ENCODE measurements at places on chromosomes 7 and 10.

- DNase-seq: no peak
Observed at GRCh38 chr10:3054183-3054850, 13.0 kb upstream of the PFKP start.

- DNase-seq: no peak
Observed at GRCh38 chr7:29340696-29341095, 146.1 kb downstream of the CHN2 start.

DNA sequence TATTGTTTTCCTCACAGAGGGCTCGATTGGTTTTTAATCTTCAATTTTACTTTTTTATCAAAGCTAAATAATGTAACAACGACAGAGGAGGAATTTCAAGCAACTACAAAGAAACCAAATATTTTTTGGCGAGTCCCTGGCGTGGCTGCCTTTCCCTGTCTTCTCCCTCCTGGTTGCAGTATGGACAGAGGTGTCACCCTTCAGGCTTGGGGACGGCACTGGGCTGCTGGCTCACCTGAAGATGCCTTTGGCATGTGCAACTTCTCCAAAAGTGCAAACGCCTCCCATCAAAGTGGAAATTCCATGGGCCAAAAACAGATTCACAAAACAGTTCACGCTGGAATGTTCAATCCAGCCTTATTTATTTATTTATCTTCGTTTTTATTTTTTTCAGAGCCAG lies 51.9 kb downstream of the DOCK1 start:
- no peak for DNase-seq

- DNase-seq: no peak
Observed at GRCh38 chr7:131921016-131921415, 364.6 kb upstream of the PODXL start.

Data from activated CD4-positive, alpha-beta T cell treated with anti-CD3 and anti-CD28 coated beads, Interleukin-2, amount 10 ng/mL, durations not matched to agents 24 days and 14 days (primary cell).